IPS DF 19.7 (cell line): ENCODE measurements at places on chromosomes 1 and 21.

DNA sequence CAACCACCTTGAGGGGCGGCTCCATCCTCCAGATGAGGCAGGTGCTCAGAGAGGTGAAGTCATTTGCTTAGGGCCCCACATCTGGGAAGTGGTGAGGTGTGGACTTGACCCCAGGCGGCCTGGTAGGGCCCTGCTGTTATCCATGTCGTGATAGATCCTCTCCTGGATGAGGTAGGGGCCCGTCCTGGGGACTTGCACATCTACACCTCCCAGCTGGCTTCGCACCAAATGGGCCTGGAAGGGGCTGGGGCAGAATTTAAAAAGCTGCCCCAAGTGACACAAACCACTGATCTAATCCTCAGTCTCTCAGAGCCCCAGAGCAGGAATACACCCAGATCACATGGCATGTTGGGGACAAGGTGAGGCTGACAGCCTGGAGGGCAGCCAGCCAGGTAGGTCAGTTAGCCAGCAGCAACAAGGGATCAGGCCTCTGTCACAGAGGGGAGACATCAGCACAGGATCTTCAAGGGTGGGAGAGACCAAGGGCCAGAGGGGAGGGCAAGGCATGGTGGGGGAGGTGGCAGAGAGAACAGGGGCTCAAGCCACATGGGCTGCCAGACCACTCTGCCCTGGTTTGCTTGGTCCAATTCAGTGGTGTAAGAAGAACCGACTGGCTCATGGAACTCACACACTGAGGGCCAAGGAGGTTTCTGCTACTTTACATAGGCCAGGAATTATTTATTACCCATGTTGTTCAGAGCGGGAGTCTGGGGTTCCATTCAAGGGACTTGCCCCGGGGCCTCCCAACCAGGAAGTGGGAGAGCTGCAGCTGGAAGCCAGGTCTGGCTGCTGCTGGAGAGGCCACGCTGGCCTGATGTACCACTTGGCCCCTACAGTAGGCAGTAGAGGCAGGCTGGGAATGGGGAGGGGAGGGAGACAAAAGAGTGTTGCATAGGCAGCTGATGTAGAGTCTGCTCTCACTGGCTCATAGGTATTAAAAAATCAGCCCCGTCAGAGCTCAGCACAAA is 12.1 kb downstream of the LRP8 start:
- no peak for DNase-seq

- no peak for DNase-seq
Observed at GRCh38 chr1:245198748-245199516, 44.1 kb downstream of the KIF26B start.

- DNase-seq: no peak
Observed at GRCh38 chr1:102002057-102002456, 5.3 kb upstream of the OLFM3 start.

GRCh38 chr1:16387201-16388188 is 20.5 kb downstream of the SZRD1 start:
- no peak for DNase-seq

- no peak for DNase-seq
Observed at GRCh38 chr21:46017148-46017547, 35.6 kb downstream of the COL6A1 start.

GRCh38 chr1:110345480-110345879 is 6.3 kb downstream of the RBM15 start:
- DNase-seq: no peak

- DNase-seq: no peak
Observed at GRCh38 chr1:65281846-65282245, 27.5 kb upstream of the DNAJC6 start.

DNA sequence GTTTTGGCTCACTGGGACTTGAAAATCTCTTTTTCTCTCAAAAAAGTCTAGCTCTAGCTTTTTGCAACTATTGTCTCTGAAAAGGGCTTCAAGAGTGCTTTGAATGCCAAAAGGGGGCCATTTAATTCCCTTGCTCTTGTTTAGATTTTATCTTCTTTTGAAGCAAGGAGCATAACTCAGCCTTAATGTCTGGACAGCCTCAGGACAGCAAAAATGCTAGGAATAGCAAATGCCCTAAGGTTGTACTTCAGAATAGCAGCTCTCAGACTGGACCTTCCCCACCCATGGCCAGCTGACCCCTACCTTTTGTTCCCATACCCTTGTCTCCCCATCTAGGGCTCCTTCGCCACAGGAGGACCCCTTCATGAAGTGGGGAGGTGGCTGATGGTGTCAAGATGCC is 121.4 kb downstream of the KCNK1 start:
- DNase-seq: no peak

- DNase-seq: no peak
Observed at GRCh38 chr1:244090645-244091044, 39.6 kb downstream of the ZBTB18 start.

DNA sequence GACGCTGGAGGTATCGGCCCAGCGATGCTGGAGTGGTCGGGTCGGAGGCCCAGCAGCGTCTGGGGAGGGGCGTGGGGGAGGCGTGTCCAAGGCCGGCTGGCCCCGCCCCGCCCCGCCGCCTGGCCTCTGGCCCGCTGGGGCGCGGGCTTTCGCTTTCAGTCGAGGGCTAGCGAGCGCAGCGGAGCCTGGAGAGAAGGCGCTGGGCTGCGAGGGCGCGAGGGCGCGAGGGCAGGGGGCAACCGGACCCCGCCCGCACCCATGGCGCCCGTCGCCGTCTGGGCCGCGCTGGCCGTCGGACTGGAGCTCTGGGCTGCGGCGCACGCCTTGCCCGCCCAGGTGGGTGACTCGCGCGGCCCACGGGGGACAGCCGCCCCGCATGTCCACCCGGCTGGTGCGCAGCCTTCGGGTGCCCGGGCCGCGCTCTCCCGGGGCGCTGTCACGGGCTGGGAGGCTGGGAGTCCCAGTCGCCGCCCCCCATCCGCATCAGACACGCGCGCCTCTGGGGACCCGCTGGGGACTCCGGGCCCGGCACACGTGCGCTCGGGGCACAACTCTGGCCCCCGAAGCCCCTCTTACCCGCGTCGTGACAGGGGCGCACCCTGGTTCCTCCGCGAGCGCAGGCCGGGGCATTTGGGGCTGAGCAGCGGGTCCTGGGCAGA is at the start of gene TNFRSF1B:
Gene TNFRSF1B, plus strand, starts transcription at position 158 of the 659 bp plus-strand sequence. Its CDS starts 101 bp downstream, at position 259.
- DNase-seq: no peak

DNA sequence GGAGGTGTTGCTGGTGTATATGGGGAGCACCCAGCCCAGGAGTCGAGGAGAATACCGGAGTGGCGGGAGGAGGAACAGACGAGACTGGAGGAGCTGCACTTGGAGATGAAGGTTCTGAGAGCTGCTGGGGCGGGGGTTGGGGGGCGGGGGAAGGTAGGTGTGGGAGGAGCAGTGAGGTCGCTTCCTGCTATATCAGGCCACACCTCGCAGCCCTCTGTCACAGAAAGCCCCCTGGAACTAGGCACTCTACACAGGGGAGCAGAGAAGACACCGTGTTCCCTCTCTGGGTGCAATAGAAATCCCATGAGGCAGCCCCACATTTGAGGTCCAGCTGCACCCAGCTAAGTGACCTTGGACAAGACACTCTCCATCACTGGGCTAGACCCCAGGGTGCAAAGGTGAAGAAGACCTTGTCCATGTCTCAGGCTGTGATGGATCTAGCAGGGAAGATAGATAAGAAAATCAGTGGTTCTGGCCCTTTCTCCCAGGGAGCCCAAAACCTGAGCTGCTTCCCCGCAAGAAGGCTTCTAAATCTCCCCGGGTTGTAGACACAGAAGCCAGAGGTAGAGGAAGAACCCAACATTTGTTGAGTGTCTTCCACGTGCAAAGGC is 155.8 kb upstream of the EDN2 start:
- DNase-seq: no peak

DNA sequence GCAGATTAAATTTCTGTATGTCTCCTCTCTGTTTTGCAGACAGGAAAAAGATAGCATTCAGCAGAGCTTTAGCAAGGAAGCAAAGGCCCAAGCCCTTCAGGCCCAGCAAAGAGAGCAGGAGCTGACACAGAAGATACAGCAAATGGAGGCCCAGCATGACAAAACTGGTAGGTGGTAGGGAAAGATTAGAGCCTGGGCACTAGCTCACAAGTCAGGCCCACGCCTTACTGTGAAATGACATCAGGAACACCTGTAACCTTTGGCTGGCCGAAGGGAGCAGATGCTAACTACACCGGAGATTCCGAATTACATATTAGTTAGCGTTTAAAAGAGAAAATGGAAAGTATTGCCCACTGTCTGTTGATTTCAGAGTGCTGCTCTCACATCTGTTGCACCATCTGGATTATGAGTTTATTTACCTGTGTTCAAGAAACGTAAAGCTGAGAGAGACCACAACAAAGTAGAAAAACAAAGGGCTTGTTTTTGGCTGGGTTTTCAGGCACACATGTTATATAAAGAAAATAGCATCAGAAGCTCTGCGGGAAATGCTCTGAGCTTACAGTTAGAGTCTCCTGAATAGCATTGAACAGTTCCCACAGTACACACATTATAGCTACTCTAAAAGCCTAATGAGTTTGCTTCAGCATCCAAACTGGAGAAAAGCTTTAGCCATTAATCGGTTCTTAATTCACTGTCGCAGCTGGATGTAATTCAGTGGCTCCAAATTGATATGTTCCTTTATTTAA is 160.0 kb downstream of the SDCCAG8 start:
- DNase-seq: no peak

GRCh38 chr1:14873677-14874076 is 275.2 kb downstream of the KAZN start:
- no peak for DNase-seq

DNA sequence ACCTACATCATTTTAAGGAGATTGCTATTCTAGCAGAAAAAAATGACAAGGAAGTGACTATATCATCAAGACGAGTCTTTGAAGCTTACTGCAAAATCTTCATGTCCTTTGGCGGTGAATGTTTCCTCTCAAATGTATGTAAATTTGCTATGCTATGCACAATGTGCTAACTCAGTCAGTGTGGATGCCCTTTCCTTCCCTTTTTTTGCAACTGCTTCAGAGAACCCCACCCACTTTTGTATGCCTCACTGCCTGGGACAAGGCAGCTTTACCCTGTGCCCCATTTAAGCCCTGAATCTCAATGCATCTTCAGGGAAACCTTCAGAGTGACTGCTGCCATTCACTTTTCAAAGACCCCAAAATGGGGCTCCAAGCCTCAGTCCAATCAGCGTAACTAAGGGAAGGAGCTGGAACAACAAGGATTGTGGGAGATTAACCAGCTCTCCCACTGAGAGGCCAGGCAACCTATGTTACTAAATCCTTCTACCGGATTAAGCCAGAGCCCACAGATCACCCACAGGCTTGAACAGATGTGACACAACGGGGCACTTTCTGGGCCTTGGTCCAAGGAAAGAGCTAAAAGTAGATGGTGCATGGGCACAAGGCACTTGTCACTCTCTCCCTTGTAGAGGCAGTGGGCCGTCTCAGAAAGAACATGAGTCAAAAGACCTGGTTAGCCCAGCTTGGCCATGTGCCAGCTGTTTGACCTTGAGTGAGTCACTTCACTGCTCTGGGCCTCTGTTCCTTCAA is 154.4 kb downstream of the PLPP3 start:
- DNase-seq: no peak

GRCh38 chr1:218967836-218968235 is 205.8 kb upstream of the LYPLAL1 start:
- DNase-seq: no peak

- DNase-seq: no peak
Observed at GRCh38 chr1:159200769-159201168, 3.9 kb upstream of the ACKR1 start.

GRCh38 chr1:65148548-65149350 is 746 bp downstream of the AK4 start:
- no peak for DNase-seq

GRCh38 chr1:75855010-75855409 is 58.3 kb downstream of the MSH4 start:
- no peak for DNase-seq

DNA sequence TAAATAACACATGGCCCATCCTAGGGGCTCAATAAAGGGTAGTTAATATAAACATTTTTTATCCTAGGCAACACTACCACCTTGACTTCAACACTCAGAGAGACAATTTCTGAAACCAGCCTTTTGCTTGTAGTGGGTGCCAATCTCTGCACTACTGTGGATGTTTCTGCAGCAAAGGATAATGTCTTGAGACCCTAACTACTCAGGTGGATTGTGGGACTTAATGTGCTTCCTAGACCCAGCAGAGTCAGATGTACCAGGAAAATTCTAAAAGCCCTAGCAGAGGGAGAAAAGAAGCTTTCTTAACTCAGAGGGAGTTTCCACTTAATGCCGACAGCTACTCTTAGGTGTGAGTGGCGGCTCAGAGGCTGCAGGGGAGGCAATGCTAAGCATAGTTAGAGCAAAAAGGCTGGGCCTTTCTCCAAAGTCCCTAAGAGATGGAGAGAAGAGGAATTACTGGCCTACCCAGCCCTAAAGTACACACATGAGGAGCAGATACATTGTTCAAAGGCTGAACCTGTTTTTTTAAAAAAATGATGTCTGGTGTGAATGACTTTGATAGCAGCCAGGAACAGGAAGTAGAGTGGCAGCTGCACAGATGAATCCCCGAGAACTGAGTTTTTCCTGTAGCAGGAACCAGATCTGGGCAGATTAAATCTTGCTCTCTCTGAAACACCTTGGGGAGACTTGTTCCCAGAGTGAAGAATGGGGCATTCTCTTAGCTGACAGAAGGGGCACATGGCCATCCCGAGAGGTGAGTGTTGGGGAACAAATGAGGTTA is 33.5 kb upstream of the ABCD3 start:
- no peak for DNase-seq

DNA sequence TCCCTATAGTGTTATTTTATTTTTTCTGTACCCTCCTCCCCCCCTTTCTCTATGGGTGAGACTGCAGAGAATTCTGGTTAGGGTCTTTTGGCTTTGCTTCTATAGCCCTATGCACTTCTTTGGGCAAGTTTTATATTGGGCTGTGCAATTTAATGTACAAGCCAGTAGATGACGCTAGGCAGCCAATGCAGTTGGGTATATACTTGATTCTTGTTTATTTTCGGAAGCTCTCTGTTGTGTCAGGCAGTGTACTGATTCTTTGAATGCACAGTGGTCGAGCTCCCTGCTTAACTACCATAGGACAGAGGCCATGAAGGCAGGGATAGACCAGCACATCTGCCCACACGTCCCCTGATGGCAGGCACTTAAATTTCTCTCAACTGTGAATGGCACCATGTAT is 34.1 kb upstream of the GPR52 start:
- DNase-seq: no peak
